ENCODE measurements at places on chromosomes 6 and 20.

DNA sequence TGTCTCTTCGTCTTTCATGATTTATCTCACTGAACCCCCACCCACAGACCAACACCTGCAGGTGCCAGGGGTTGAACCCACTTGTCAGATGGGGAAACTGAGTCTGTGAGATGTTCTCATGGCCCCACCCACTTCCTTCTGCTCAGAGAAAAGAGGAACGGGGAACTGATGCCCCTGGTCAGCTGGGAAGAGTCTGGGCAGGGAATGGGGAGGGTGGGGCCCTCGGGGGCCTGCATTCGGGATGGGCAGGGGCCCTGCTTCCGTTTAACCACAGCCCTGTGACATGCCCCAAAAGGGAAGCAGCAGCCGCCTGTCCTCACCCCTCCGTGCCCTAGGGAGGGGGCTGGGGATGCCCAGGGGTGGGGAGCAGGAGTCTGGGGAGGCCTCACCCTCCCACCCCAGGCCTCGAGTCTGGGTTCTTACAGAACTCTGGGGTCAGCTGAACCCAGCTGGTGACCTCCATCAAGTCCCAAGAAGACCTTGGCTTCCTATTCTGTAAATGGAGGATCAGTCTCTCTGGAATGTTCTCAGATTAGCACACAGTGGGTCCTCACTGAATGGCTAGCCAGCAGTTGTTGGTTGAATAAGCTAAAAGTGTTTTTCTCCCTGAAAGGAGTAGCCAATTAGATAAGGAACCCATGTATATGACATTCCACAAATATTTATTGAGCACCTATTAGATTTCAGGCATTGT lies 81.5 kb downstream of the CEBPB start:
- DNase-seq: no peak

- DNase-seq: peak; percentile 90
These were observed 11.1 kb downstream of the EDEM2 start for GRCh38 chr20:35135867-35136586.

DNA sequence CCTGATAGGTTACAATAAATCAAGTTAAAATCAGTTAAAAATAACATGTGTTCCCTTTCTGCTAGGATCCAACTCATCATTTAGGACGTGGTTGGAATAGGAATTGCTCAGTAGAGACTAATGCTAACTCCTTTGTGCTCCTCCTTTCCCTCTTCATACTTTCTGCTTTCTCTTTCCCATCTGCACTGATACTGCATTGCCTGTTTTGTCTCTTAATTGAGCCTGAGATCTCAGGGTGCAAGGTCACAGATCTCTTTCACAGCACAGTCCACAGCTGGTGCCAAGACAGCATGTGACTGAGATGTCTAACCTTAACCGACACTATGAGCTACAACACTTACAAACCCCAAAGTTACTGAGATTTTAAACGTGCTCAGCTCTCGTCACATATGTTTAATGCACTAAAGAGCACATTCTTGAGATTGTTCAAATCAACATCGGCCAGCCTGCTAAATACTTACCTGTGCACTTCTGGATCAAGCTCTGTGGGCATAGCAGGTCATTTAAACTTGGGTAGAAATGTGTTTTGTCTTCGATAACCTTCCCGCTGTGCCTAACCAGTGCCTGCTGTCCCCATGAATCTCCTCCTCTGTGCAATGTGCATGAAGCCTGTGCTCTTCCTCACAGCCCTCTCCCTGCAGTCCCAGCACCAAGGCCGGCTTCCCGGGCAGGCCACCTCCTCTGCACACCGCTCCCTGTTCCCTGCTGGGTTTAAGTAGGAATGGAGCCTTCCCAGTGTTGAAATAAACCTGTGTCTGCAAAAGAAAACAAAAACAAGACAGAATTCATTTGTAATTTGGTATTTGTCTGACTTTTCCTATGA lies 39.6 kb upstream of the AFDN start:
- DNase-seq: no peak

GRCh38 chr6:119586250-119586882 lies 236.8 kb upstream of the MAN1A1 start:
- no peak for DNase-seq

DNA sequence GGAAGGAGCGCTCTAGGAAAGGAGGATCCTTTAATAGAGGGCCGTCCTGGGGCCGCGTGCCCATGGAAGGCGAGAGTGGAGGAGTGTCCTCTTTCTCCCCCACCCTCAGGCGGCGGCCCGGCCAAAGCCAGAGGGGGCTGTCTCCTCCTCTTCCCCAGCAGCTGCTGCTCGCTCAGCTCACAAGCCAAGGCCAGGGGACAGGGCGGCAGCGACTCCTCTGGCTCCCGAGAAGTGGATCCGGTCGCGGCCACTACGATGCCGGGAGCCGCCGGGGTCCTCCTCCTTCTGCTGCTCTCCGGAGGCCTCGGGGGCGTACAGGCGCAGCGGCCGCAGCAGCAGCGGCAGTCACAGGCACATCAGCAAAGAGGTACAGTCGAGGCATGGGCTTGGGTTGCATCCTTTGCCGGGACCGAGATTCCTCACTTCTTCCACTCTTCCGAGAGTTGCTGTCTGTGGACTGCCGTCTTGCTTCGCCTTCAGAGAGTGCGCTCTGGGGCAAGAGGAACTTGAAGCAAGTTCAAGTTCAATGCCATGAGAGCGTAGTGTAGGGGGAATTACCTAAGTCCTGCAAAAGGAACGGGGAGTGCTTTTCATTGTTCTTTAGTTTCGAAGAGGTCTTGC lies at the start of gene LAMA2:
TSS of gene LAMA2 (plus strand) at position 148 of the 621 bp plus-strand sequence. CDS start at position 256, 108 bp downstream.
- DNase-seq: peak; percentile 73

DNA sequence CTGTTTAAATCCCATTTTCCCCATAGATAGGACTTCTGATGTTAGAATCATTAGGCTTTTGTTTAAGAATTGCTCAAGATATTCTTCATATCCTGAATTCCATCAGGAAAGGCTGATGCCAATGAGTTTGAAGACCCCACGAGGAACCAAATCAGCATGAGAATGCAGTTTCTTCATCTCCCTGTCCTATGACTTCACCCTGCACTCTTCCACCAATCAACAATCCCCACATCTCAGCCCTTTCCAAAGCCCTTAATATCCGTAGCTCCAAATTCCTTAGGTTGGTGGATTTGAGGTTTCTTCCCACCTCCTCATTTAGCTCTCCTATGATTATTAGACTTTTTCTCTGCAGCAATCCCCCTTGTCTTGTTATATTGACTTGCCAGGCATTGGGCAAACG lies 88.3 kb upstream of the PRND start:
- peak; percentile 16 for DNase-seq

- DNase-seq: no peak
These were observed 3.1 kb downstream of the BICRAL start for GRCh38 chr6:42784717-42785498.

GRCh38 chr6:157825243-157825904 lies 2.3 kb downstream of the SNX9 start:
- peak; percentile 55 for DNase-seq

DNA sequence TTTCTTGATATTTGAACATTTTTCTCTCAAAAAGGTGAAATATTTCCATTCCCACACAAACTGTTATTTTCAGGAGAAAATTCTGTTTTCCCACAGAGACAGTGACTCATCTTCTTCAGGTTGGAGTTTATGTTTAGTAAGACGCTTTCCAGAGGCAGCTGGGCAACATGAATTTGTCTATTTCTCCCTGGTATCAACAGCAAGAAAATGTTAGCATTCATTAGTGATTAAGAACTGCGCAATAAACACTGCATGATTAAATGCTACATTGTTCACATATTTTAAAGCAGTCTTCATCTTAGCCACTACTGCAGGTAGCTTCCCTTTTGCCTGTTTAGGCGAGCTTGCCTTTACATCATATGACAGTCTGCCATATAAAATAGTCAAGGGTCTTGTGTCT lies 295.7 kb downstream of the C6orf118 start:
- no peak for DNase-seq

- no peak for DNase-seq
These were observed 256.3 kb downstream of the CD83 start for GRCh38 chr6:14373648-14374437.

GRCh38 chr20:36881888-36882287 lies 6.0 kb downstream of the TLDC2 start:
- peak; percentile 28 for DNase-seq

- no peak for DNase-seq
These were observed 974.1 kb downstream of the EYS start for GRCh38 chr6:64732888-64733287.

Measured in fibroblast of mammary gland (primary cell).